ENCODE measurements at places on chromosomes 6 and 20.
A peak's percentile ranks its signal among the peaks of the same experiment; 100 is the strongest.

DNA sequence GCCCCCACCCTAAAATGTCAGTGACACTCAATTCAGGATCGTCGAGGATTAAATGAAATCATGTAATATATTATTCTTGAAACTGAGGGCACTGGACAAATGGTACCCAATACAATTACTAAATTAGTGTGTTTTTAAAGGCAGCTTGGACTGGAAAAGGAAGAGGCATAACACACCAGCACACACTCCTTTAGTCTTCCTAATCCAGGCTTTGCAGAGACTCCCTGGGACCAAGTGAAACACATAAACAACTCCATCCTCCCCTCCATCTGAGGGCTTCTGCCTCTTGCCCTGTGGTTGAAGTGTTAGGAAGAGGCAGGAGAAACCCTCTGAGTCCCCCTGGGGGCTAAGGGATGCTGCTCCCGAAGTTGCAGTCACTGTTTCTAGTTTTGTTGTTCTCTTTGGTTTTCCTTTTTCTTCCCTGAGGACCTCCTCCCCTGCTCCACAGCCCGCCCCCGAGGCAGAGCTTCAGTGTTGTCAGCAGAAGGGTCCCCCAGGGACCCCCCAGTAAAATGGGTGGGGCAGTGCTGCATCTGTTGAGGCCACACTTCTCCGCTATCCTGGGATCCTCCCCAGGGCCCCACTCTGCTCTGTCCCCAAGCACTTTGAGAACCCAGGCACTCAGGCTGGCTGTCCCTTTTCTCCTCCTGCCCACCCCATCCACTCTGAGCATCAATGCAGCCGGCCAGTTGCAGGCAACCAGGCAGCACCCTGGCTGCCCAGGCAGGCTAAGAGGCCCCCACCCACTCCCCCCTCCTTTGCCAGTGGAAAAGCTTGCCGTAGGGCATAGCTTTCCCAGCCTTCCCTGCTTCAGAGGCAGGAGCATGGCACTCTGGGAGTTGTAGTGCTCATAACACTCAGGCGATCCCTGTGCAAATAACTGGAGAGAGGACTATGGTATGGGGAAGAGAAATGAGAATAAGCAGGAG is 5.9 kb downstream of the TMEM63B start:
- peak; percentile 46 for DNase-seq

- DNase-seq = peak; percentile 47
Observed at GRCh38 chr20:4082406-4083097, 67.2 kb upstream of the RNF24 start.

GRCh38 chr6:24936641-24937317 is 1.0 kb upstream of the RIPOR2 start:
- DNase-seq = peak; percentile 51

DNA sequence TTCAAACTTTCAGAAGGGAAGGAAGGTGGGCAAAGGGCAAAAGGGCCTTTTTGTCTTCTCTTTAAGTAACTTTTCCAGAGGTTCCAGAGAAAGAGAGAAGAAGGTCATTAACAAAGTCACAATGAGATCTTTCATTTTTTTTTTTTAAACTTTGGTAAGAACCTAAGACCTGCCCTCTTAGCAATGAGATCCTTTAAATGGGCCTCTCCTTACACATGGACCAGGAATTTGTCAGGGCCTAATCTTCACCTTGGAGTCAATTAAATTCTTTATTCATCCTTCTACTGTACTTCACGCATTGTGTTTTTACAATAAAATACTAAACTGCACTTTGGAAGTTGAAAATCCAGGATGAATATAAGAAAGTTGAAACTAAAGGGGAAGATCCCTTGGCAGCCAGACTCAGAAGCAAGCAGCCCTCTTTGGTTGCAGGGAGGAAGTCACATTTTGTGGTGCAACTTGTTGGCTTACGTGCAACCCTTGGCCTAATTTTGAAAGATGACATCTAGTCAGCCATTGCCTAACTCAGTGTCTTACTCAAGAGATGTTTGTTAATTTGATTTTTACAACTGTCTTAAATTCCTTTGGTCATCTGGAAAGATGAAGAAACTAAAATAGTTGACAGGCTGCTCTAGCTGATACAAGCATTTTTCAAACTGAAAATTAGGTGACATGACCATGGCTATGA is 11.9 kb upstream of the TMEM170B start:
- DNase-seq = no peak

DNA sequence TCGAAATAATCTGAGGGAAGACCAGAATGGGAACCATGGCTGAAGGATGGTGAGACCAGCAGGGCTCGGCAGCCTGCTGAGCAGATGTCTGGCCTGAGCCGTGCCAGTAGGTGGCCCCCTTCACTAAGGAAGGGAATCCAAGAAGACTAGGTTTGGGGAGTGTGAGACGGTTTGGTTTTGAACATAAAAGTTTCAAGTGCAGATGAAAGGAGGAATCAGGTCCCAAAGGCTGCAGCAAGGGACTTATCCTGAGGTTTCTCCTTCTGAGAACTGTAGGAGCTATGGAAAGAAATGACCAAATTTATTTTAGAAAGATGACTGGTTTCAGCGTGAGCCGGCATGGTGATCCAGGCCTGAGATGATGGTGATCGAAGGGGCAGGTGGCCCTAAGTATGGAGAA is 4.6 kb upstream of the OSER1 start:
- DNase-seq = peak; percentile 76

- DNase-seq = no peak
Observed at GRCh38 chr20:56428410-56428809, 16.4 kb downstream of the CASS4 start.

DNA sequence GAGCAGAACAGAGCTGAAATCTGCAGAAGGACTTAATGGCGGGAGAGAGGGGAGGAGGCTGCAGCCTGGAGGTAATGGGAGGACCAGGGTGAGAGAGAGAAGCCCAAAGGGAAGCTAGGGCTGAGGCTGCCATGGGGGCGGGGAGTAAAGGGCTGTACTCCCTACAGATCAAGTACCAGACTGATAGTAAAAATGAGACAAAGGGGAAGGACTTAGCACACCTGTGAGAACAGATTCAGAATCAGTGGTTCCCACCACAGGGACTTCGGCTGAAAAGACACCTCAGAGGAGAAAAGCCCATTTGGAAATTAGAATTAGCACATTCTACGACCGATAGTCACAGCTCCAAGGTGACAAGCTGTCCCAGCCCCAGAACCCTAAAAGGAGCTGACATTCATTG is 6.4 kb upstream of the TBXT start:
- DNase-seq = no peak

- no peak for DNase-seq
Observed at GRCh38 chr6:142155895-142156757, 9.1 kb downstream of the VTA1 start.

- DNase-seq = no peak
Observed at GRCh38 chr20:51426718-51427650, 115.5 kb downstream of the NFATC2 start.

GRCh38 chr20:38875175-38875993 is 50.8 kb upstream of the FAM83D start:
- DNase-seq = no peak

- DNase-seq = no peak
Observed at GRCh38 chr6:121042766-121043165, 291.5 kb downstream of the TBC1D32 start.

DNA sequence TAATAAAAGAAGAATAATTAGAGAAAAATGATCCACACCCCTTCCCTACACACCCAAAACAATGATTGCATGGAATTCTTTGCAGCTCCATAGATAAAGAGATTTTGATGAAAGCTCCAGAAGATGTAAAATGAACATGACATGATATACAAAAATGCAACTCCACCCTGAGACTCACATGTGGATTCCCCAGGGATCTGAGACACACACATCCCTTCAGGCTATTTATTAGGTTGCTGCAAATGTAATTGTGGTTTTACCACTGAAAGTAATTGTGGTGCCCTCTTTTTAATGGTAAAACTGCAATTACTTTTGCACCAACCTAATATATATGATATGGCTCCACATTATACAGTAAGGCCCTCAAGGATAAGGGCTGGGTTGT is 40.4 kb upstream of the TBC1D7 start:
- no peak for DNase-seq

DNA sequence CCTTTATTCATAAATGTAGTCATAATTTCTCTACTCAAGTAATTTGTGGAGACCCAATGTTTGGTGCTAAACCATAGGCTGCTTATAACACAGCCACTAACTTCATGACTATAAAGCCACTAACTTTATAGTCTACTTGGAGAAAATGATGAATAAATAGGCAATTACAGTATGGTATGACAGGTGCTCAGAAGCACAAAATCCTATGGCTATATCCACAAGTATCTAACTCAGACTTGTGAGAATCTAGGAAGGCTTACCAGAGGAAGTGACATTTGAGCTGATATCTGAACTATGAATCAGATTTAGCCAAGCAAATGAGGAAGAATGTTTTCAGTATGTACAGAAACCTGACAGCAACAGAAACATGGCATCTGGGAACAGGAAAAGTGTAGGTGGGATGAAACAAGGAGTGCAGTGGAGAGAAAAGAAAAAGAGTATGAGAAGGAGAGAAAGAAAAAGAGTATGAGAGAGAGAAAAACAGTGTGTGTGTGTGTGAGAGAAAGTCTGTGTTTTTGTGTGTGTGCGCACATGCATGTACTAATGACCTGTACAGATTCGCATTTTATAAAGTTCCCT is 59.9 kb downstream of the REV3L start:
- DNase-seq = no peak

DNA sequence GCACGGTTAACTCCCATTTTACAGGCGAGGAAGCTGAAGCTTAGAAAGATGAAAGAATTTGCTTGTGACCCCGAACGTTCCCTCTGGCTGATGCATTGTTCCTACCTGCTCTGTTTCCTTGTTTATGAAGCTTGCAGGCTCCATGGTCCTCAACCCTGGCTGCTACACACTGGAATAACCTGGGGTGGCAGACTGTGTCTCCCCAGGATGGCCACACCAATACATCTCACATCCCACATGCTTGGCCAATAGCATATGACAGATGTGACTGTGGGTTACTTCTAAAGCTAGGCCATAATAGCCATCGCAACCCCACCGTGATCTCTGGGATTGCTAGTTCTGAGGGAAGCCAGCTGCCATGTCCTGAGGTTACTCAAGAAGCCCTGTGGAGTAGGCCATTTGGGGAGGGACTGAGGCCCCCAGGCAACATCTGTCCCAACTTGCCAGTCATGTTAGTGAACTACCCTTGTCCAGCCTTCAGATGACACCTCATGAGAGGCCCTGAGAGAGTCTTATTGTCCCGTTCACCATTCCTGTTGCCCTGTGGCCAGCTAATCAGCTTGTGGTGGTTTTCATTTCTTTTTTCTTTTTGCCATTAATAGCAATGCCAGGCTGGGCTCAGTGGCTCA is 6.7 kb upstream of the FAM110A start:
- no peak for DNase-seq

DNA sequence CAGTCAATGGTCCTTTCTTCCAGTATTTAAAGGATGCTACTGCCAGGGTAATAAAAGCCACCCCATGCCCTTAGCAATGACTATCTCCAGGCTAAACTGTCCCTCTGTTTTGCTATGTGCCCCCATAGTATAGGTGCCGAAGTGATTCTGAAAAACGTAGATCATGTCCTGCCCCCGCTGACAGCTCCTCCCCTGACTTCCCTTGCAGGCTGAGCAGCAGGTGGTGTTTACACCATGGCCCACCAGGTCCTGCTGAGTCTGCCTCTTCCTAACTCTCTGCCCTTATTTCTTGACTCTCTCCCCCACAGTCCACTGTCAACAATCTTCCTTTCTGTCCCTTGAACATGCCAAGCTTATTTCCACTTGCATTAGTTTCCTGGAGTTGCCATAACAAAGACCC is 352.5 kb upstream of the TSHZ2 start:
- no peak for DNase-seq

DNA sequence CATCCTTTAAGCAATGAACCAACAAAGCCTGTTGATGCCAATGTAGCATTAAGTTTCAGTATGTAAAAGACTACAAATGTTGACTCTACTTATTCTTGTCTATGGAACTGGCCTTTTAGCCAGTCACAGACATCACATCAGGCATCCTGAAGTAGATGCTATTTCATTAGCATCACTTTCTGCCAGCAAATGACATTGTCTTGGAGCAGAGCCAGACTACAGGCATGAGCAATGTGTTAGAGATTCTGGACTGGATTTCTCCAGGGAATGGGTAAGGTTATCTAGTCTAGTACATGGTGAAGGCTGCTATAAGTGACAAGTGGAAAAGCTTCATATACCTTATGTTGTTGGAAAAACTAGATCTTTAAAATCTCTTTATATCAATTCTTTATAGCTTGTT is 142.9 kb downstream of the ADGRB3 start:
- no peak for DNase-seq

GRCh38 chr6:39792540-39793450 is 619 bp downstream of the DAAM2 start:
- DNase-seq = peak; percentile 17

- no peak for DNase-seq
Observed at GRCh38 chr20:37185686-37186085, 6.3 kb upstream of the MROH8 start.

- DNase-seq = peak; percentile 93
Observed at GRCh38 chr6:3813150-3813780, 35.9 kb upstream of the FAM50B start.

- DNase-seq = no peak
Observed at GRCh38 chr20:34675993-34676641, 775 bp downstream of the PIGU start.

DNA sequence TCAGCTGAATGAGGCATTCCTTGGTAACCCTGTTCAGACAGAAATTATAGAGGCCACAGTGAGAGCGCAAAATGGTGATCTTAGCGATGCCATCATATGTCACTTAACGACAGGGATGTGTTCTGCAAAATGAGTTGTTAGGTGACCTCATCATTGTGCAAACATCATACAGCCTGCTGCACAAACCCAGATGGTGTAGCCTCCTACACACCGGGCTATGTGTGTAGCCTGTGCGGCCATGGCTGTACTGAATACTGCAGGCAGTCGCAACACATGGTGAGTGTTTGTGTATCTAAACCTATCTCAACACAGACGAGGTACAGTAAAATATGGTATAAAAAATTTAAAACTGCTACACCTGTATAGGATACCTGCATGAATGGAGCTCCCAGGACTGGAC is 234.1 kb upstream of the PMEPA1 start:
- no peak for DNase-seq

GRCh38 chr6:149071997-149072396 is 245.5 kb upstream of the TAB2 start:
- no peak for DNase-seq

- DNase-seq = no peak
Observed at GRCh38 chr6:125700581-125701353, 48.7 kb upstream of the HEY2 start.

- DNase-seq = no peak
Observed at GRCh38 chr6:152941746-152942145, 41.1 kb downstream of the FBXO5 start.

DNA sequence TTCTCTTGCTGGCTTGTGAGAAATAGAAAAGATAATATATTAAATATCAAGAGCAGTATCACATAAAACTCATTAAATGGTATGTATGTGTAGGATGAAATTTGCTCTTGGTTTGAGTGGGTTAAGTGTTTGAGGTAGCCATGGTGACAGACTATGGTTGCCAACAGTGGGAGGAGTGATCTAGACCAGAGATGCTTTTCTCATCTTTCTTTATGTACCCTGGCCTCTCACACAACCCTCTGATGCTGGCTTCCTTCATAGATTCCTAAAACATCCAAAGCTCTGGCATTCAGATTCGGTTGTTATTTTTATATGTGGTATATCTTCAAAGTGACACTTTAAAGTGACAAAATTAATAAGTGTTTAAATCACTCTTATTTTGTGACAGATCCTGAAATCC is 9.0 kb upstream of the MLIP start:
- no peak for DNase-seq

GRCh38 chr6:111711984-111712752 is 106.5 kb upstream of the TRAF3IP2 start:
- no peak for DNase-seq
